ENCODE measurements at places on chromosomes 3 and 15.

GRCh38 chr3:106431721-106432120 is 562.9 kb upstream of the CBLB start:
- no peak for DNase-seq

DNA sequence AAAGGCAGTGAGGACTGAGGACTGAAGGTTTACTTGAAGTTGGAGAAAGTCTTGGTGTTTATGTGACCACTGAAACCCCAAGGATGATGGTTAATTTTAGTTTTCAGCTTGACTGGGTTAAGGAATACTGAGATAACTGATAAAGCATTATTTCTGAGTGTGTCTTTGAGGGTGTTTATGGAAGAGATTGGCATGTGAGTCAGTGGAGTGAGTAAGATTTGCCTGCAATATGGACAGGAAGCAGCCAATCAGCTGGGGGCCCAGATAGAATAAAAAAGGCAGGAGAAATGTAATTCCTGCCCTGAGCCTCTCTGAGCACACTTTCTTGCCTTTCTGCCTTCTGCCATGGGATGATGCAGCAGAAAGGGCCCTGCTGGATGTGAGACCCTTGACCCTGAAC is 92.4 kb downstream of the KBTBD8 start:
- no peak for DNase-seq

DNA sequence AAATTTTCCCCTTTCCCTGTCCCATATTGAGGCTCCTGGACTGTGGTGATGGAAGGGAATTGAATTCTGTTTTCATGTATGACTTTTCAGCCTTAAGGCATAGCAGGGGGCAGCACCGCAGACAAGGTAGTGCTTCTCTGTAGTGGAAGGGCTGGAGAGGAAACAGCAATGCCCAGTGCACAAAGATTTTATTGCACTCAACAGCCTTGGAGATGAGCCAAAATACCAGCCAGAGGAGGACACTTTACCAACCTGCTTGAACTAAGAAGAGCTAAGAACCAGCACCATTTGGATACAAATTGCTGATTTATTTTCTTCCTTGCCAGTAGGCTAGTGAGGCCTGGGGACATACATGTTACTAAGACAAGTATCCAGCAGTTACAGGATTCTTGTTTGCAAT is 98.7 kb downstream of the KCNMB2 start:
- DNase-seq: no peak

GRCh38 chr3:114079761-114080160 is 23.2 kb downstream of the QTRT2 start:
- peak; percentile 21 for DNase-seq

- no peak for DNase-seq
Observed at GRCh38 chr3:12588039-12589009, 31.4 kb downstream of the MKRN2 start.

DNA sequence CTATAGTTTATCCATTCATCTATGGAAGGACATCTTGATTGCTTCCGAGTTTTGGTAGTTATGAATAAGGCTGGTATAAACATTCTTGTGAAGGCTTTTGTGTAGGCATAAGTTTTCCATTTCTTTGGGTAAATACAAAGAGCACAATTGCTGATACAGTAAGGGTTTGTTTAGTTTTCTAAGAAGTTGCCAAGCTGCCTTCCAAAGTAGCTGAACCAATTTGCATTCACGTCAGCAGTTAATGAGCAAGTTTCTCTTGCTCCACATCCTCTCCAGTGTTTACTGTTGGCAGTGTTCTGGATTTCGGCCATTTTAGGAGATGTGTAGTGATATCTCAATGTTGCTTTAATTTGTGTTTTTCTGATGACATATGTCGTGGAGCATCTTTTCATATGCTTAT is 34.2 kb downstream of the GABRA5 start:
- DNase-seq: no peak

DNA sequence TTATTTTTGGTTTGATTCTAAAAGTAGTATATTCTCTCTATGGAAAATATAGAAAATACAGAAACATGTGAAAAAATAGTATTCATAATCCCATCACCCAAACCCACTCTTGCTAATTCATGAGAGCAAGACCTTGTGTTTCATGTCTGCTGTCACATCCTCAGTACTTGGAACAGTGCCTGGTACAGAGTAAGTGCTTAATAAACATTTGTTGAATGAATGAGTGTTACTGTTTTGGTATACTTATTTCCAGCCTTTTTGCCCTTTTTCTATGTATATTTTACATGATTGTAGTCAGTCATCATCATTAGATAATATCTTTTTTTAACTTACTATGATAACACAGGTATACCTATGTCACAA is 59.3 kb downstream of the IL16 start:
- no peak for DNase-seq

All from AG04450 (cell line).